GM10248 (cell line): ENCODE measurements at places on chromosomes 2 and 18.

DNA sequence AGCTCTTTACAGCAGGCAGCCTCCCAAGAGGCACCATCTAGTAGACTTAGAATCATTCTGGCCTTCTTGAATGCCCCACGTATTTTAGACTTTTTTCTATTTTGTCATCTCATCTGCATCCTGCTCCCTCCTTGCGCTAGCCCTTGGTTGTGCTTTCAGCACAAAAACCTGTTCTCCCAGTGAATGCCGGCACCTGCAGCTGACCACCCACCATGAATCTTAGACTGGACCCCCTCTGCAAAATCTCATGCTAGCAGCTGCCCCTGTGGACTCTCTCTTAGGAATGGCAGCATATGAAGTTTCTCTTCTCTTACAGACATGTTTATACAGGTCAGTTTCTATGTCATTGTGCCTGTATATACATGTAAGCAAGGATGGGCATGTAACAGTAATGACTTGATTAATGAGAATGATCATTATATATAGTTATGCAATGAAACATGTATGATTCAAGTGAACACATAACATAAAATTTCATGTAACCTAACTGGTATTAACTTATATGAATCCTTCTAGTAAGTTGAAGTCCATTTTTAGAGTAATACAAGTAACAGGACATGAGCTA is 159.8 kb downstream of the SUCLG1 start:
- DNase-seq: no peak

GRCh38 chr2:96568094-96568493 is 31.5 kb downstream of the ARID5A start:
- DNase-seq: no peak

GRCh38 chr2:220279372-220279771 is 651.9 kb downstream of the SLC4A3 start:
- DNase-seq: no peak

DNA sequence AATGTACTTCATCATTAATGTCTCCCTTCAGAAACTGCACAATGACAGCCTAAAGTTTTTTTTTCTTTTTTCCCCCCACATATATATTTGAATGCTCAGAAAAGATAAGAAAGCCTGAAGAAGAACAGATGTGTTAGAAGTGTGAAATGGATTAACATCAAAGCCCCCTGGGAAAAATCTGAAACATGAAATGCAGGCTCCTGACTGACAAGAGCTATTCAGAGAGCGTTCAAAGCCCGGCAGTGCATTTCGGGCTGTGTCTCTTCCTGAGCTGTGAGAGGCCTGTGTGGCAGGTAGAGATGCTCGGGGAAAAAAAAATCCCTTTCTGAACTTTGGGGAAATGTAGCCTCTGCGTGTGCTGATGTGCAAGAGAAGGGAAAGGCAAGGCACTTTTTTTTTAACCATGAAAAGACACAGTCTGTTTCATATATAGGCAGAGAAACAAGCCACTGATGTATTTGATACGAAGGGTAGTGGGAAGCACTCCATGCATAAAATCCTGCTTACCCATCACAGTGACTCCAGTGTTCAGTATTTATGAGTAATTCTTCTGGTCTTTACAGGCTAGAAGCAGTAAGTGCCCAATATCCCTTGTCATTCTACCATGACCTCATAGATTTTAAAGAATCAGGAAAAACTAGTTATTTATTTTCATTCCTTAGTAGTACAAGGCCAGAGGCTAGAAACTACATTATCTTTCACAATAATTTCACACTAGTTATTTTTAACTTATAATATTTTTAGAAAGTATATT is 1574.2 kb upstream of the PIK3C3 start:
- no peak for DNase-seq

DNA sequence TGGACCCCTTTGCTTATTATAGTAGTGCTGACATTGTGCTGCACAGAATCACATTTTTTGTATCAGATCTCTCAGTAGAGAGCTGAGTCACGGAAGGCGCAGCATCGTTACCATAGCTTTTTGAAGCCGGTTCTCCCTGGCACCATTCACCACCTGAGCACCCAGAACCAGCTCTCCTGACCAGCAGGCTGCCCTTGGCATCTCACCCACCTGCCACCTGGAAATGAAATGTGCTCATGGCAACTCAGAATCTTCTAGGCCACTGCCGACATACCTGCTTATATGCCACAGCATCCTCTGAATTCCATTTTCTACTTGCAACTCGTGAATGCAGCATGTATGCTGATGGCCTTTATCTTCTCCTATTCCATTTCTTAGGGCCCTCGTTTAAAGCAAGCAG is 62.7 kb downstream of the COA5 start:
- no peak for DNase-seq
